T-cell (primary cell): ENCODE measurements at places on chromosomes 6 and 20.

- DNase-seq: no peak
Observed at GRCh38 chr6:127249621-127250020, 17.0 kb upstream of the RNF146 start.

DNA sequence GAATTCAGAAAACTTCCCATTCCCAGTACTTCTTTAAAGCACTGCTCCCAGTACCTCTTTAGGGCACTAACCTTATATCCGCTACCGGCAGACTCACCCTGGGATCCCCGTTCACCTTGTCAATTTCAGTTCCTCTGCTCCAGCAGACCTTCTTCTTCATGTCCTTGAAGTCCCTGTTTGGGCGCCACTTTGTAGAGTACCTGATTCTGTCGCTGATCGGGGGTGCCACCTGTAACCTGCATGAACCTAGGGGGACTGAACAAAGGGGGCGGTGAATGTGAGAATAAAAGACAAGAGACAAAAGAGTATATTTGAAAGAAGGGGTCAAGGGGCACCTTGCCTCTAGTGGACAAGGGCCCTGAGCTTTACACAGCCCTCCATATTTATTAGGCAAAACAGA, 4.9 kb upstream of the GINS1 start:
- no peak for DNase-seq

GRCh38 chr6:75504465-75505222, 11.0 kb upstream of the FILIP1 start:
- DNase-seq: no peak

- no peak for DNase-seq
Observed at GRCh38 chr20:46256293-46256692, 52.0 kb downstream of the CDH22 start.
